Pulmonary artery endothelial cell (primary cell): ENCODE measurements at places on chromosomes 12 and 14.

- no peak for DNase-seq
Measured at GRCh38 chr12:120399531-120399930, 30.6 kb upstream of the MSI1 start.

DNA sequence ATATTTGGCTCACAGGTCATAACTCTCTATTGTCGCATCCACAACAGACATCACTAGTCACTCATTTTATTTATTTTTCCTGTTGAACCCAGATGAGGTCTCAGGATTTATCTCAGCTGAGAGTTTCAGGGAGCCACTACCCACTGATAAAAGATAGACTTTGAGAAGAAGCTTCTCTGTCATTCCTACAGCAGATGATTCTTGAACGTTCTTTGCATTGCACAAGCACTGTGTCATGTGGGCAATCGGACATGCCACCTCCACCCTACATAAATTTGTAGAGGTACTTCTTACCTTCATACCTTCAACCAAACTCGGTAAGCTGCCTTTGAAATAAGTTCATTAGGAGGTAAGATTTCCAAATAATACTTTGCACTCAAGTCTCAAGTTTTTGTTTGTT is 627.9 kb upstream of the TBX3 start:
- no peak for DNase-seq

DNA sequence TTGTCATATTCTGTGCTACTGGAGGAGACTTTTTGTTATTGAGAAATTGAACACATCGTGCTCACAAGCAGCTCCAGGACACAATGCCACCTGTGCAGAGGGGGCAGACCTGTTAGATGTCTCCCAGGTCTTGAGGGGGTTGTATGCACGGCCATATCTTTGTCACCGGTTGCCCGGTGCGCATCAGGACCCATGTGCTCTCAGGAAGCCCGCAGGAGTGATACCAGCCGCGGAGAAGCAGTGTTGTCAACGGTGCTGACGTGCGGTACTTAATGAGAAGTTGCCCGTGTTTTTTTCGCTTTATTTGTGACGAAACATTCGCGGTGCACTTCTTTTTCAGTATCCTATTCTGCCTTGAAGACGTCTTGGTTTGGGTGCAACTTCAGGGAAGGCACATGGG is 128.2 kb upstream of the RTL1 start:
- no peak for DNase-seq

DNA sequence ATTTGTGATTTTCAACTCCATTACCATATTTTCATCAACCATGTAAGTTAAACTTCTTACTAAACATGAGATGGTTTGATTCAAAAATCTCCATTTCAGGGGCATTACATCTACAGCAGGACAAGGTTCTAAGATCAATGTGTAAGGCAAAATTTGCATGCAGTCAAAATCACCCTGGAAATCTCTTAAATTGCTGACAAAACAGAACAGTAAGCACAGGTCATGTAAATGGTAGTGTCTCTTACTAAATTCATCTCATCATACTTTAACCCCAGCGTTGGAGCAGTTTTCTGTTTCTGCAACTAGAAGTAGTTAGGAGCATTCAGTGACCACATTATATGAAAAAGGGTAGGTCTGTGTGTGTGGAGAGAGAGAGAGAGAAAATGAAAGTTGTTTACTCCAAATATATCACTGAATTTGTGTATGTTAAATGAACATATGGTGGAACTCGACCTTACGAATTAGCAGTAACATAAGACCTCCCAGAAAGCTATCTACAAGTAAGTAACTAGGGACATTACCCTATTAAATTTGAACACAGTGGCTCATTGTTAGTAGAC is 227.5 kb downstream of the SSPN start:
- no peak for DNase-seq

GRCh38 chr12:53591301-53592206 is 34.6 kb downstream of the ATF7 start:
- no peak for DNase-seq

- peak; percentile 46 for DNase-seq
Measured at GRCh38 chr12:48890657-48891418, 25.2 kb upstream of the RND1 start.

DNA sequence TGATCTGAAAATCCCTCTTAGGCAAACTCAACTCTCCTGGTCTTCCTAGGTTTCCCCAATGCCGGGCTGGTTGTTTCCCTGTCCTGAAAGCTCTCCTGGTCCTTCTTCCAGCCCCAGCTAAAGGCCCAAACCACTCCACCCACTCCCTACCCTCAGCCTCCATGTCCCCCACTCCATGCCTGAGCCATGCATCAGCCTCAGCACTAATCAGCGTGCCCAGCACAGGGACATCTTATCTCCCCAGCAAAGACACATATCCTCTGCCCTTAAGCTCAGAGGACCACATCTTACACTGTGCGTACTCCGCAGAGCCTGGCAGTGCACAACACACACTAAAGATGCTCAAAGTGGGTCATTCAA is 25.9 kb downstream of the ACTN1 start:
- DNase-seq = no peak

- DNase-seq = no peak
Measured at GRCh38 chr14:33393895-33394368, 455.3 kb downstream of the NPAS3 start.

DNA sequence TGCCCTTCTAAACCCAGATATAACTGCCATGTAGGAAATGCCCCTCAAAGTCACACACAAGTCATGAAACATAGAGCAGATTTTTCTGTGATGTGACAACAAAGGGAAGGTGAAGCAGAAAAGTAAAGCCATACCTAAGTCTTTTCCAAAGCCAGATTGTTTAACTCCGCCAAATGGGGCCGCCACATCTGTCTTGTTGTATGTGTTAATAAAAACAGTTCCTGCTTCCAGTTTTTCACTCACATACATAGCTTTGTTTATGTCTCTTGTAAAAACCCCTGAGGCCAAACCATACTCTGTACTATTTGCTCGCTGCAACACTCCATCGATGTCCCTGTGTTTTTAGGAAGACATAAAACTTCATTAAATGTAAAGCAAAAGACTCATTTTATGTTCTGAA is 40.3 kb downstream of the NOPCHAP1 start:
- no peak for DNase-seq

GRCh38 chr12:18151036-18151435 is 61.0 kb upstream of the RERGL start:
- DNase-seq = no peak

- no peak for DNase-seq
Measured at GRCh38 chr14:75449696-75450095, 21.9 kb downstream of the JDP2 start.

DNA sequence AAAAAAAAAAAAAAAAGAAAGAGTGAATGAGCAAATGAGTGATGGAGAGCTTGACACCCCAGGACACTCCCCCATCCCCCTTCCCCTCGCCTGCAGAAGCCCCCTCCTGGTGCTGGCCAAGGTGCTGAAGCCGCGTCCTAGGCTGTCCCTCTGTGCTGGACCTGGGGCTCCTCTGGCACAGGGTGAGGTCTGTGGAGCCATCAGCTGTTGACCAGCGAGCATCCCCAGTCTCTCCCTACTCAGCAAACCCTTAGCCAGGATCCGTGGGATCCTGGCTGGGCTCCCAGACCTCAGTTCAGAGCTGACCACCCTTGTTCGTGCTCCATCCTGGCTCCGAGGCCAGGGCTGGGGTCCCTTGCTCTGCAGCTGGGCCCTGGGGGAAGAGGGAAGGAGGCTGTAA is 5.4 kb upstream of the KIF26A start:
- no peak for DNase-seq

DNA sequence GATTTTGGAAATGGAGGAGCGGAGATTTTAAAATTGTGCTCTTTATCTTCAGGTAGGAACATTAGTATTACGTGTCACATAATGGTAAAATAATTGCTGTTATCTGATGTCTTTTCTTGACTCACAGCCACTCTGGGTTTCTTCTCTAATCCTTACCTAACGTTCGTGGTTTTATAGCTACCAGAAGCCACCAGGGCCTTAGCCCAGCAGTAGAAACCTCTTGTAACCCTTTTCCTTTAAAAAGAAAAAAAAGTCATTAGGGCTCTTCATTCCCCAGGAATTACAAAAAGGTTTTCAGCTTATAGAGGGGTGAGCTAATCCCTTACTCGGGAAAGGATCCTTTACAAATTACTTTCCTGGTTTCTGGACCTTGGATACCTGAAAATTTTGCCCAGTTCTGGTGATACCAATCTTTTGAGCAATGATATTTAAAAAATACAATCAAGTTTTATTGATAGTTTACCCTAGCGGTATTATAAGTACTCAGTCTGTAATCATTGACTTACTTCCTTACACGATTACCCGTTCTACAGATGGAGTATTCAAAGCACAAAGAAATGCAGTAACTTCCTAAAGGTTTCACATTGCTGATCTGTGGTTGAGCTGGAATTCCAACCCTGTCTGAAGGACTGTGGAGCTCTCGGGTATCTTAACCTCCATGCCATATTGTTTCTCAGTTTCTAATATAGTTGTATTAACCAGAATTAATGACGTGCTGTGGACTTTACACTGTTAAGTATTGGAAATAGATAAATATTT is 1.6 kb downstream of the GABARAPL1 start:
- no peak for DNase-seq

- DNase-seq = no peak
Measured at GRCh38 chr14:68719634-68720384, 73.1 kb downstream of the ZFP36L1 start.

DNA sequence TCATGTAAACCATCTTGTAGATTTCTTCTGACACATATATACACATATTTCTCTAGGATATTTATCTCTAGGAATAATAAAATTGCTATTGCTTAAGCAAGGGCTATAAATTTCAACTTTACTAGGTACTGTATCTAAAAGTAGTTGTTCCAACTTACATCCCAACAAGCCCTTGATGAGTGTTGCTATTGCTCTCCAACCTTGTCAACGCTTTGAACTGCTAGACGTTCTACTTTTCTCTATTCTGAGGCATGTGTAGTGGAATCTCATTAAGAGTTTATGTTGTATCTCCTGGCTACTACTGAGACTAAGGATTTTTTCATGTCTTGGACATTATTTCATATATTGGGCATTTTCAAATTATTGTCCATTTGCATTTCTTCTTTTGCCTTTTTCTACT is 321.5 kb upstream of the SOX5 start:
- DNase-seq = no peak

DNA sequence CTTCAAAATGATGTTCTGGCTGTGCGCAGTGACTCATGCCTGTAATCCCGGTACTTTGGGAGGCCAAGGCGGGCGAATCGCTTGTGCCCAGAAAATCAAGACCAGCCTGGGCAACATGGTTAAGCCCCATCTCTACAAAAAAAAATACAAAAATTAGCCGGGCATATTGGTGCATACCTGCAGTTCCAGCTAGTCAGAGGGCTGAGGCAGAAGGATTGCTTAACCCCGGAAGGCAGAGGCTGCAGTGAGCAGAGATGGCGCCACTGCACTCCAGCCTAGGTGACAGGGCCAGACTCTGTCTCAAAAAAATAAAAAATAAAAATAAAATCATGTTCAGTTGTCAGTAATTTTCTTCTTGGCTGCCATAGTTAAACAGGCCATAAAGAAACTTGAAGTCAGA is 245.9 kb upstream of the USP15 start:
- no peak for DNase-seq

DNA sequence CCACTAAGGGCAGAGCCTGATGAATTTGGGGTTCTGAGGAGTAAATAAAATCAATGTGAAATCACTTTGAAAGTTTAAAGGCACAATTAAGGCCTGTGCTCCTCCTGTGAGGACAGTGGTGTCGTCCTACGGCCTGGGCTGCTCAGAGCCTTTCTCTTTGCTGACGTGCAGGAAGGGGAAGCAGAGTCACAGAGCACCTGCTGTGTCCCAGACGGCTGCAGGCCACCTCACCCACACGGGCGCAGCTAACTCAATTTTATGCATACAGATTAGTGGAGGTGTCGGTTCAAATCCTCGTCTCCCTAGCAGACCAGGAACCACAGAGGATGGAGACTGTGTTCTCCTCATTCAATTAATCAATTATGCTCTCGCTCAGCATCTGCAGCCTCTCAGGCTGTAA is 11.4 kb upstream of the DLK1 start:
- no peak for DNase-seq

GRCh38 chr12:48832321-48833060 is 14.2 kb downstream of the CACNB3 start:
- DNase-seq = no peak

DNA sequence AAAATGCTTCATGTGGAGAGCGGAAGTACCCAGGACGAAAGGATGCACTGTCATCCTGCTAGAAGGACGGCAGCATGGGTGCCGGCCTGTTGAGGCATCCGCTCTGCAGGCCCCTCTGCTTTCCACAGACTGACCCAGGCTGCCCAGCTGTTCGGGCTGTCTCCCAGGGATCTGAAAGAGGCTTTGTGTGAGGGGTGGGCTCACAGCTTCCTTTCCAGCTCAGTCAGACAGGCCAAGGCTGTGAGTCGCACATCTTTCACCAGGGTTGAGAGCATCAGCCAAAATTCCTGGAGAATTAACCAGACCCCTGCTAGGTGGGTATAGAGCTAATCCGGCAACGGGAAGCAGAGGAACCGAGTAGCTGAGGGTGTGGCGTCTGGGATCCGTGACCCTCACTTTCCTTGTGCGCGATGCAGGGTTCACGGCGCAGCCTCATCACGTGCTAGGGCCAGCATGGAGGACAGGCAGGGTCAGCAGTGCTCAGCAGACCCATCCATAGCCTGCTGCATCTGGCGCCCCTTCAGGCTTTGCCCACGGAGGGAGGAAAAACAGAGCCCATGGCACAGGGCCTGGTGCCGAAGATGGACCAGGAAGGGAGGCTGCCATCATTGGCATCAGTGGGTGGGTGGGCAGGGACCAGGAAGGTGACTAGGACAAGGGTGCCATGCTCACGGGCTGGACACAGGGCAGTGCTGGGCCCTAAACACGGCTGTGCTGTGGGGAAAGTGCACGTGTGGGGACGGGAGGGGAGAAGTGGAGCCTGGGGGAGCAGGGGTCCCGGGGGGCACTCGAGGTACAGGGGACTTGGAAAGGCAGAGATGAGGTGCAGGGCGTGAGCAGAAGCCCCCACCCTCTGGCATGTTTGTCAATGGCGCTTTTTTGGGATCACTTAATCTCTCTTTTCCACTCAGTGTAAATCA is 9.2 kb upstream of the SIVA1 start:
- no peak for DNase-seq

DNA sequence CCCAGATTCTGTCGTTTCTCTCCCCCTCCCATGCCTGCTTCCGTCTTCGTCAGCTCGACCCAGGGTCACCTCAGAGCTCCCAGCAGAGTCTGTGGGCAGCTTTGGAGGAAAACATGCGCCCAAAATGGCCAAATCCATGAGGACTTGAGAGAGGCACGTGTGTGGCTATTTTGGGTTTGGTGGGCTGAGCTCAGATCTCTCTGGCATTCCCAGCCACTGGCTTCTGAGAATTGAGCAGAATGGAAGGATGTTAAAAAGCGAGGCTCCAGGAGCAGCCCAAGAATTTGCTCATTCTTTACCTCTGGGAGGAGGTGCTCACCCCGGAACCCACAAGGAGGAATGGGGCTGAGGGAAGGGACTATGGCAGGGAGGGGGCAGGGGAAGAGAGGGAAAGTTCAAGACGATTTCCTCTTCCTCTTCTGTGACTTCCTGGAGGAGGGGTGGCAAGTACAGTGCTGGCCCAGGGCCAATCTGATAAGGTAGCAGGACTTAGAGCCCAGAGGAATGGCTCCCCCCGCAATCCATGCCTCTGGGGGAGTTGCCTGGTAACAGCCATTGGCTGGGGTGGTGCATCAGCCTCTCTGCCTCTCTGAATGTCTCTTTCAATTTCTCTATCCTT is 20.1 kb downstream of the TSPAN9 start:
- no peak for DNase-seq
